ENCODE measurements at places on chromosomes 12 and 14.

DNA sequence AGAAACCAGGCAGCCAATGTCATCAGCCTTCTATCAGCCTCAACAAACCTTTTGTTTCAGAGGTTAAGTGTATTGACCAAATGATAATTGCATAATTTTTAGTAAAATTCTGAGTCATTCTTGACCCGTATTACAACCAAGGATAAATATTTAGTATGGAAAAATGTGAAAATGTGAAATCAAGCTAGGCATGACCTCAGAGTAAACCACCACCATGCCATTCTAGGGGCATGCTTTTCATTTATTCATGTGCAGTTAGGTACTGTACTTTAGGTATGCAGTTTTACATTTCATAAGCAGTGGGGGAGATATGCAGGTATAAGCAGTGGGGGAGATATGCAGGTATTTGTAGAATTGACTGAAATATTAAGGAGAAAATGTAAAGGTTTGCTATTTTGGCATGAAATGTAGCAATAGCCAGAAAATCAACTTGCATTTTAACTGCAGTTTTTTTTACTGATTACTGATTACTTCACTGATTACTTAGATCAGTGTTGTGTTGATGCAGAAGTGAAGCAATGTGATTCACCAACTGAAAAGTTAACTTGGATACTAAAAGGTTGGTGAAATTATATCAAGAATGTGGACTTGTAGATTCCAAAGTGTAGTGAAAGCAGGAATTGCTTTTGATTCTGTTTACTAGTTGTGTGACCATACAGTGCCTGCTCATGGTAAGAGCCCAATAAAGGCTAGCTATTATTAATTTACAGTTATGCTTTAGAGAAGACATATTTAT, 184.2 kb downstream of the ESR2 start:
- no peak for DNase-seq

DNA sequence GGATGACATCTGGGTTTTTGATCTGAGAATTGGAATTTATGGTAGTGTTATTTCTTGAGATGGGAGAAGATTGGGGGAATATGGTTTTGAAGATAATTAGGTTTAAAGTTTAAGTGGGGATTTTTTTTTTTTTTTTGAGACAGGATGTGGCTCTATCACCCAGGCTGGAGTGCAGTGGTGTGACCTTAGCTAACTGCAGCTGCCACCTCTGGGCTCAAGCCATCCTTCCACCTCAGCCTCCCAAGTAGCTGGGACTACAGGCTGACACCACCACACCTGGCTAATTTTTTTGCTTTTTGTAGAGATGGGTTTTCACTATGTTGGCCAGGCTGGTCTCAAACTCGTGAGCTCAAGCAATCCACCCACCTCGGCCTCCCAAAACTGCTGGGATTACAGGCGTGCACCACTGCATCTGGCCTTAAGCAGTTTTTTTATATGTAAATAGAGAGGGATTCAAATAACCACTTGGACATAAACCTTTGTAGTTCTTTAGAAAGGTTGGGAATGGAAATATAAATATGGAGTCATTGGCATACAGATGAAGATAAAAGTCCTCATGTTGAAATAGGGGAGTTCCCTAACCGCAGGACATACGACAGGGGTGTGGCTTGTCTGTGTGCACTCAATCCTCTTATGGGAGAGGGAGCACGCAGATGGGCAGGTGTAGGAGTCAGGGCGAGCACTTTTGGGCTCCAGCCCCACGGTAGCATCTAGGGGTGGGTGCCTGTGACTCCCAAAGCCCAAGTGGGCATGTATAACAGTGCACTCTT, 4.7 kb downstream of the LIN52 start:
- no peak for DNase-seq

DNA sequence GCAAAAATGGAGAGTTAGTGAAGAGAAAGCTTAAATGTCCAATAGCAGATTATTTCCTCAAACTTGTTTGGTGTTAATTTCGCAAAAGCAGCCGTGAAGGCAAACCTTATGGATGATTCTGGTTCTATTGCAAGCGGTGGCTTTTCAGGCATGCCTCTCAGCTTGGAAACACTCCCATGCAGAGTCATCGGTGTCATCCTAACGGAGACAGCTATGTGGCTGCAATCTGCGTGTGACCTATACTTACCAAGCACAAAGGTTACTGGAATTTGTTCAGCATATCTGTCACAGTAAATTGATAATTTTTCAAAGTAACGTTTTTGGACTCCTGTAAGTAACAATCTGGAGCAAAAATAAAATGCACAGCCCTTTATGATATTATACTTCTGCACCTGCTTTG, 5.0 kb downstream of the BEST3 start:
- DNase-seq: no peak

GRCh38 chr12:92108651-92109050, 37.0 kb downstream of the BTG1 start:
- peak; percentile 40 for DNase-seq

GRCh38 chr12:121218588-121219352, 8.8 kb downstream of the P2RX4 start:
- DNase-seq: no peak

DNA sequence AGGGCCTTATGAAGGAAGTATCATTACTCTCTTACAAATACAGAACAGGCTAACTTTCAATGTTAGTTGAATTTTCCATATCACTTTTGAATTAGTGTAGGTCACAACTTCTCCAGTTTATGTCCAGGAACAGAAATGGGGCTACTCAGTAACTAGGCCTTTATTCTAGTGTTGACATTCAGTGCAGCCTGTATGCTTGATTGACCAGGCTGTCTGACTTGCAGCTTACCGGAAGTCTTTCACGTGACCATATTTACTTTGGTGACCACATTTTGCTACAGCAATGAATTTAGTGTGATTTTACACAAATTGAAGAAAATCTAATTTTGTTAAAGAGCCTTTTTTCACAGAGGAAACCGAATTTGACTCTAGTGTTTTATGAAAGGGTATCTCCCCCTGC, 12.4 kb downstream of the MTERF2 start:
- DNase-seq: no peak

DNA sequence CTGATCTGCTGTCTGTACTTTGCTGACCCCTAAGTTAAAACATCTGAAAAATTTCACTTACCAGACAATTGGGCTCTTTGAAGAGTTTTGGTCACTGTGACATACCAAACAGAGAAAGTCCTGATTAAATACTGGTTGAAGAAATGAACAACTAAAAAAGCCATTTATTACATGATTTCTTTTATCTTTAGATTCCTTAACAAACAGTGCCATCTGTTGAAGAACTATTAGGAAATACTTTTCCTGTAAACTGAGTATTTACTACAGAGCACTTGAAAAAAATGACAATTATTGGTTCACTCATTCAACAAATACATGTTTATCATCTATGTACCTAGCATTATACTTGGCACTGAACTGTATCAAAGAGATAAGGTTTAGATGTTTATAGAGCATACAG, 6.5 kb upstream of the WASHC4 start:
- no peak for DNase-seq

DNA sequence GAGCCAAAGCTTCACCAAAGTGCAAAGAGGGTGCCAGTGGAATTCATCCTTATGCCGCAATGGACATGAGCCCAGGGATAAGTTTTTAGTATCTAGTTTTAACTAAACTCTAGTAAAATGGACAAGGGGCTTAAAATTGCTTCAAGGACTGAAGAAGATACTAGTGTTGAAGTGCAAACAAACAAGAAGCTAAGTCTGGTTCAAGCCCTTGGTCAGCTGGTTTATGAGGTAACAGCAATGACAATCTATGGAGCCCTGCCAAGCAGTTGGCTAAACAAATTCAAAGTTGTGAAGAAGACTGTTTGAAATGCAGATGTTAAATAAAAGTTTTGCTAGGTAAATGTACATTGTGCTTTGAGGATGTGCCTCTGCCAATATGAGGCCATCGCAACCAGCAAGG, 209.4 kb downstream of the KTN1 start:
- DNase-seq: no peak

- DNase-seq: peak; percentile 69
These were observed 19.2 kb downstream of the IL26 start for GRCh38 chr12:68206446-68206845.

- DNase-seq: no peak
These were observed 25.0 kb upstream of the HSPB8 start for GRCh38 chr12:119153477-119154434.

DNA sequence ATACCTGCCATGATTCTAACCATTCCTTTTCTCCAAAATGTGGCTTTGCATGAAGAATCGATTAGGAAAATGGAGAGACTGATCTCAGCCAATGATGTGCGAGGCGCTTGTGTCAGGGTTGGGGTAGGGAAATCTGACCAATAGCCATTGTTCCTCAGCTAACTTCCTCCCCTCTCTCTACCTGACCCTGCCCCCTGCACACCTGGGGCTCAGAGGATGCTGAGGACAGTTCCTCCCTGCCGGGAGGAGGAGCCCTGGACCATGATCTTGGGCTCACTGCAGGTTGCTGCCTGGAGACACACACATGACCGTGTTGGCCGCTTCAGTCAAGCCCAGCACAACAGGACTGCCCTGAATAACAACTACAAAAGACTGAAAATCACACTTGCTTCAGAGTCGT, 119.8 kb upstream of the SFSWAP start:
- no peak for DNase-seq

GRCh38 chr12:110916295-110916875, 4.0 kb downstream of the MYL2 start:
- DNase-seq: no peak

- DNase-seq: no peak
These were observed 681 bp downstream of the TSHR start for GRCh38 chr14:80956102-80956501.

- DNase-seq: no peak
These were observed 133.4 kb downstream of the DICER1 start for GRCh38 chr14:95023886-95024285.

DNA sequence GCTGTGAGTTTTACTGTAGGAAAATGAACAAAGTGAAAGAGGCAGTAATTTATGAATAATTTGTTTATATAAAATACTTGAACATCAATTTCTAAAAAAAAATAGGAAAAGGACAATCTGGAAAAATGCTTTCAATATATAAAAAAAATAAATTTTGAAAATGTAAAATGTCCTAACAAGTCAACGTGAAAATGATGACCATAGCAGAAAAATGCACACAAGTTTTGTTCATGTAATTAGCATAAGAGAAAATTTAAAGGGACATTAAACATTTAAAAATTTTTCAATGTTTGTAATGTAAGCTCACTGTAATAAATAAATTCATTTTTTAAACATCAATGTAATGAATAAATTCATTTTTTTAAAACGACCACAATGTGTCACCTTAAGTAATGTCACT, 214.8 kb upstream of the ATXN7L3B start:
- DNase-seq: no peak

- no peak for DNase-seq
These were observed 227.2 kb downstream of the DACT1 start for GRCh38 chr14:58864751-58865513.

DNA sequence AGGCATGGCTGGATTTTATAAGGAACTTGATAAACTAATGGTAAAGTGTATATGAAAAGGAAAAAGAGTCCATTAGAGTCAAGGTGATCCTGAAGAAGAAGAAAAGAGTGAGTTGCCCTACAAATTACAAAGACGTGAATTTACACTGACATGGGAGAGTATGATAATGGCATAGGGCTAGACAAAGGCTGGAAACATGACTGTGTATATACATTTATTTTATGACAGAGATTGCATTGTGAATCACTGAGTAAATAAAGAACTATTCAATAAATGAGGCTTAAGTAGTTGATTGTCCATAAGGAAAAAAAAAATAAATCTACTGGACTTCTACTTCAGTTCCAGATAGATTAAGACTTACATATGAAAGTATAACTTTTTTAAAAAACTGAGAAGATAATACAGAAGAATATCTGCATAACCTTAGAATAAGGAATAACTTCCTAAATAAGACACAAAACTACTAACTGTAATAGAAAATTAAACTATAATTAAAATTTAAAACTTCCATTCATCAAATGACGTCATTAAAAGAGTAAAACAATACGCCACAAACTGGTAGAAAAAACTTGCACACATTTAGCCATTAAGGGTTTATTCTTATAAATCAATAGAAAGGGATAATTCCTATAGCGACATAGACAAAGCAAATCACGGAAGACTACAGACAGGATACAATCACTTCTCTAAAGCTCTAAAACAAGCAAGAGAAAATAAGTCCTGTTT, 278.5 kb downstream of the NOVA1 start:
- DNase-seq: peak; percentile 93

DNA sequence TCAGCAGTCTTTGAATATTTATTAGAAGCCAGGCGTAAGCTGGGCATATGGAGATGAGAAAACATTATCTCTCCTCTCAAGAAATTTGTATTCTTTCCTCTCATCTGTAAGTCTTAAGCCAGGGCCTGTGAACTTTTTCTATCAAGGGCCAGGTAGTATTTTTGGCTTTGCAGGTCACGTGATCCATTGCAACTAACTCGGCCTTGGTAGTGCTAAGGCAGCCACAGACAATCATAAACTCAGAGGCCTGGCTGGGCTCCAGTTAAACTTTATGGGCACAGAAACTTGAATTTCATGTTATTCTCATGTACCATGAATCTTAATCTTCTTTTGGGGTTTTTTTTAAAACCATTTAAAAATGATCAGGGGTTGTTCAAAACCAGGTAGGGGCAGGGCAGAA, 117.4 kb upstream of the PELI2 start:
- no peak for DNase-seq

DNA sequence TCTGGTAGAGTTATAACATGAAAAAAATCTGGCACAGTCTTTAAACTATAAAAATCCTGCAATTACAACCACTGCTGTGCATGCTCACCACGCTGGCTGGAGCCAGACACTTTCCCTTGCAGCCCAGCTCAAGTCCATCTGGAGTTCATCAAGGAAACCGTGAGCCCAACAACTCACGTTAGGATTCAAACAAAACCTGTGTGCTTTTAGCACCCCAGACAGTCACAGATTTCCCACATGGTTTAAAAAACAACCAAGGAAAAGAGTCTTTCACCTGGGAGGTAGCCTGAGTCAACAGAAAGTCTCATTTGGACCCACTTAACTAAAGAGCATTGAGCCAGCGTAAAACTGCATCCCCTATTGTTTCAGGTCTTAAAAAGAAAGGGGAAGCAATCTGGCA, 4.7 kb downstream of the LRIG3 start:
- DNase-seq: peak; percentile 82

- no peak for DNase-seq
These were observed 389.2 kb downstream of the EGLN3 start for GRCh38 chr14:33561488-33562175.

DNA sequence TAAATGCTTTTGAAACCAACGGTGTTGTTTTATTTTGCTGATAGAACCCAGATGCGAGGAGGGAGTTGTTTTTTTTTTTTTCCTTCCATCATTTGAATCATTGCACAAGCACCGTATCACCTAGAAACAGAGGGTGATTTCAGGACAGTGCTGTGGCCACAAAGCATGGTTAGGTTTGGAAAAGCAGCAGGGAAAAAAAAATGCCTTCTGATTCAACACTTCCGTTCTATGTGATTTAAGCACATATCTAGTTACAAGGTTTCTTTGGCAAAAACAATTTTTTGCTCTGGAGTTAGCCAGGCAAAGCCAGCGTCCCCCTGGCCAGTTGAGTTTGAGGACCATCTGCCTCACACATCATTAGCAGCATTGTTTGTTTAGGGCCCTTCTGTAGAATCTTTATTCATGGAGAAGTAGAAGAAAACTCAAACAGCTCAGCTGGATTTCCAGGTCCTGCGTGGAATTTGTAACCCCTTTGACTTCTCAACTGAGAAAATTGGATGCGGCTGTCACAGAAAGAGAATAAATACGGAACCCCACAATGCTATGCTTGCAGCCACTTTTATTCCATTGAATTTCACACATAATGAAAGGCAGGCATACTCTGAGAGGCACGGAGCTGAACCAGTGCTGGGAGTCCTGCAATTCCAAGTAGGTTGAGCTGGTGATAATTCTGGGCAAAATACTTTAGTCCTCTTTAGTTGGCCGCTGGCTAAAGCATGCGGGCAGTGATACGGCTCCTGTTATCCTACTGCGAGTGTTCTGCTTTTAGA, 17.0 kb upstream of the WNT5B start:
- no peak for DNase-seq
